ENCODE measurements at places on chromosomes 11 and 22.

DNA sequence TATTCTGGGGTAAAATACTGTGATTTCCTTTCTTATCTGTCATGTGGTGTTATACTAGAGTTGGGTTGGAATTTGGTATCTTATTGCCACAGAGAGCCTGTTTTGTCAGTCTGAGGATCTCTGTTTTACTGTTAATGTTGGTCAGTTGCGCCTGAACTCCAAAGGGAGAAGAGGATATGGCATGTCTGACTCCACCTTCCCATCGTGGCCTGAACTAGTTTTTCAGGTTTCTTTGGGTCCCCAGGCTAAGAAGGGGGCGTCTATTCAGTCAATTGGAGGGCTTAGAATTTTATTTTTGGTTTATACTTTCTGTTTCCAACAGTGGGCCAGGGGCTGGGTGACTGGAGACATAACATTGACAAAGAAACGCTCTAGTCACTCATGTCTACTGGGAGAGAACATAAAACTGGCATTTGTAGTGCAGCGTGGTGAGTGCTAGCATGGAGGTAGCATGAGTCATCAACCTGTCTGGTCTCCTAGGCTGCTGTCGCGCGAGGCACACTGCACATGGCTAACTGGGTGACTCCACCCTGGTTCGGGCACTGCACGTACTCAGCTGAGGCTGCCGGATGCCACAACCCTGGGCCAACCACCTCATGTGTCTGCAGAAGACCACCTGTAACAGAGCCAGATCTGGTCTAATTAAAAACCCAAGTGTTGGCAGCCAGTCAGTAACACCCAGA lies 120.1 kb upstream of the OR9Q1 start:
- DNase-seq: peak; percentile 73

DNA sequence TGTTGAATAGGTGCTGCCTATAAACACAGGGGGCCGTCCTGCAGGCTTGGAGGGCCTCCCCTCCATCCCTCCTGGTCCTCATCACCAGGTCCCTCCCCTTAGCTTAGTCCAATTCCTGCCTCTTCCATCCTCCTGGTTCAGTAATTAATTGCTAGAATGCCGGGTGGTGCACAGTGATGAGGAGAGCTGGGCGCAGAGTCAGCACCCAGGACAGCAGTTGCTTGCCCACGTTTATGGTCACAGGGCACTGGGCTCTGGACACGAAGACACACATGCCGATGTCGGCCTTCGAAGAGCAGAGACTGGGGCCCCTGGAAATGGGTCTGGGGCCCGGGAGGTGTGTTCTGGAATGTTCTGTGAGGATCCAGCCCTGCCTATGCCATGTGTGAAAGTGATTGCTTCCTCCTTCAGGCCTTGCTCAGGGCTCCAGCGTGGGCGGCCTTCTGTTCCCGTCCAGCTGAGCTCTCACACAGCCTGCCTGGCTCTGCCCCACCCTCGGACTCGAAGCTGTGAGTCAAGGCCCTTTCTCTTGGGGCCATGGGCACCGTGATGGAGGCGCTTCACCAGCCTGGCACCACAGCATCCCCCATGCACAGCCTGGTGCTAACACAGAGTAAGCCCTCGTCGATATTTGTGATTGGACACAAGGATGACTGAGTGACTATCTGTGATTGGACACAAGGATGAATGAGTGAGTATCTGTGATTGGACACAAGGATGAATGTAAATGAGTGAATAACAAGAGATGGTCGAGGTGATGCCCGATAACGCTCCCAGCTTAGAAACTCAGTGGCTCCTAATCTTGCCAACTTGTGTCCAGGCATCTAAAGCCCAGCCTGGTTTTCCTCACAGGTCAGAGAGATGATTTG lies 884.7 kb downstream of the BRD1 start:
- DNase-seq: no peak

GRCh38 chr22:43955883-43956782 lies 891 bp downstream of the SAMM50 start:
- DNase-seq: peak; percentile 36

GRCh38 chr11:110629594-110629993 lies 82.6 kb downstream of the ARHGAP20 start:
- no peak for DNase-seq

DNA sequence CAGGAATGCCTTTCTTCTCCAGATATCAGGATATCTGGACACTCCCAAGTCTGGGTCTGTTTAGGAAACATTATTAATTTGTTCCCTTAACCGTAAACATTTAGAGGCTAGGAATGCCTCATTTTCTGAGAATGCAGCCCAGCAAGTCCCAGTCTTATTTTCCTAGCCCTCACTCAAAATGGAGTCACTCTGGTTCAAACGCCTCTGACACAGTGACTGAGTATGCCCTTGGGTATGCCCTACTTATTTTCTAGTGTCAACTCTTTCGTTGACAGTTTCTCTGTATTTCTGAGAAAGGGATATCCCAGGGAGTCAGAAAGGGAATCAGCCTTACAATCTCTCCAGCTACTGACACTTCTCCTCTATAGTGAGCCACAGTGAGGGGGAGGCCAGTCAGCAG lies 16.0 kb upstream of the CCDC81 start:
- no peak for DNase-seq

DNA sequence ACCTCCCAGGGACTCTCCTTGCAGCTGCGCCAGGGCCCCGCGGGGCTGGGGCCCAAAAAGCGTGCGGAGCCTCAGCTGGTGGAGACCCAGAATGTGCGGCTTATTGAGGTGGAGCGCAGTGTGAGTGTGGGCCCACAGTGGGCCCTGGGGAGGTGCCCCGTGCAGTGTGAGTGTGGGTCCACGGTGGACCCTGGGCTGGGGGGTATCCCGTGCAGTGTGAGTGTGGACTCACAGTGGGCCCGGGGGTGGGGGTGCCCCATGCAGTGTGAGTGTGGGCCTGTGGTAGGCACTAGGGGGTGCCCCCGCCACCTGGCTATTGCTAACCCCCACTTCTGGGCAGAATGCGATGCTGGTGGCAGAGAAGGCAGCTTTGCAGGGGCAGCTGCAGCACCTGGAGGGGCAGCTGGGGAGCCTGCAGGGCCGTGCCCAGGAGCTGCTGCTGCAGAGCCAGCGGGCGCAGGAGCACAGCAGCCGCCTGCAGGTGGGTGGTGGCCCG lies 7.8 kb upstream of the RPS6KA4 start:
- no peak for DNase-seq

DNA sequence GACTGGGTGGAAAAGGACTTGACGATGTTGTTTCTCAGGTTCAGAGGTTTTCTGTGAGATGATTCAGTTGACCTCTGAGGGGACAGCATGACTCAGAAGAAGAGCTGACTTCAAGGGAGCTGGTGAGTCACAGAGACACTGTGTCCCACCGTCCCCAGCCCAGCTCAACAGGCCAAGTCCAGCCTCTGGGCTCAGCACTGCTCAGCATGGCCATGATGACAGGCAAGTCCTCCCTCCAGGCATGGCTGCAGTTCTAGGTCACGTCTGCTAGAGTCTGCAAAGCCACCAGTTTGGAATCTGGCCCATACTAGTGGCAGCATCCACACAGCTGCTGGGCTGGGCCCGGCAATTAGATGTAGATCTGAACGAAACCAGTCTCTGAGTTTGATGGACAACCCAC lies 12.9 kb downstream of the TRIM29 start:
- DNase-seq: peak; percentile 57

DNA sequence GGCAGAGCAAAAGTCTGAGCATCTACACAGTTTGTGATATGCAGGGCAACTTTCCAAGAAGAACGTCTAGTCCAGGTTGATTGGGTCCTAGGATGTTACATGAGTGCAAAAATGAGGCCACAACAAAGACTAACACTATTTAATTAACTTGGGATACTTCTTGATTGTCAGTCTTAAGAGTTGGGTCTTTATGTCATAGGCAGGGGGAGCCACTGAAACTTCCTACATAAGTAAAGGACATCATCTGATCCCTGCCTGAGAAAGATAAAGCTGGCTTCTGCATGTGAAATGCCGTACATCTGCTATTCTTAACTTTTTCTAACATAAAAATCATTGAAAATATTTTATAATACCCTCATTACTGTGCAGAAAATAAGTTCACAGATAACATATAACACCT lies 525.5 kb downstream of the NTM start:
- DNase-seq: no peak

DNA sequence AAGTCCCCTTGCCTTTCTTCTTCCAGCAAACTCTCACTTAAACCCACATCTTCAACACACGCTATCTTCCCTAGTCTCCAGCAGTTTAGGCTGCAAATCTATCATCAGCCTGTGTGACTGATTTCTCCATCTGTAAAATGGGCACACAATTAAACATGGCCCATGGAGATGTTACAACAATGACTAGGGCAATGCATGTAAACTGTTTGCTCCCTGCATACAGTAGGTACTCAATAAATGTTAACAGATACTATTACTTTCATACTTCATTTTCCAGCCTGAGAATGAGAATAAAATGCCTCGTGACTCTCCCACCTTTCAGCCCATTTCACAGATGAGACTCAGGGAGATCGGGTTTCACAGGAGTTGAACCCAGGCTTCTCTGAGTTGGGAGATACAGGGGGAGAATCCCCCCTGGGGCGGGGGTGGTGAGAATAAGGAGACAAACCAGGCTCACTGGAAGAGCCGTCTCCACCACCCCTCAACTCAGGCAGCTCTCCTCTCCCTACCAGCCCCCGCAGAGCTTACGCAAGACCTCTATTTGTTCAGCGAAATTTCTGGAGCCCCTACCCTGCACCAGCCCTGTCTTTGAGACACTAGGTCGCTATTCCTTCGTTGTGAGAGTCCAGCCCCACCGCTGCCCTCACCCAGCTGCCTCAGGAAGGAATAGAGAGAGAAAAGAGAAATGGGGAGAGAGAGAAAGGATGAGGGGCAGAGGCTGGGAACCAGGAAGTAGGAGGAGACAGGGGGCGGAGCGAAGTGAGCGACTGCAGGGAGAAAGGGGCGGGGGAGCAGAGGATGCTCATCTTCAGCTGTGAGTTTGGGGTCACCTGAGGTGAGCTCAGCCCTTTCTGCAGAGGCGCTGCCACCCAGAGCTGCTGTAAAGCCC lies 42.1 kb upstream of the KLHL35 start:
- peak; percentile 64 for DNase-seq

Measured in hematopoietic multipotent progenitor cell treated with erythropoietin and hydrocortisone succinate and interleukin-3 and kit ligand, for 8 days (in vitro differentiated cells).